ENCODE measurements at places on chromosomes 13 and 19.

DNA sequence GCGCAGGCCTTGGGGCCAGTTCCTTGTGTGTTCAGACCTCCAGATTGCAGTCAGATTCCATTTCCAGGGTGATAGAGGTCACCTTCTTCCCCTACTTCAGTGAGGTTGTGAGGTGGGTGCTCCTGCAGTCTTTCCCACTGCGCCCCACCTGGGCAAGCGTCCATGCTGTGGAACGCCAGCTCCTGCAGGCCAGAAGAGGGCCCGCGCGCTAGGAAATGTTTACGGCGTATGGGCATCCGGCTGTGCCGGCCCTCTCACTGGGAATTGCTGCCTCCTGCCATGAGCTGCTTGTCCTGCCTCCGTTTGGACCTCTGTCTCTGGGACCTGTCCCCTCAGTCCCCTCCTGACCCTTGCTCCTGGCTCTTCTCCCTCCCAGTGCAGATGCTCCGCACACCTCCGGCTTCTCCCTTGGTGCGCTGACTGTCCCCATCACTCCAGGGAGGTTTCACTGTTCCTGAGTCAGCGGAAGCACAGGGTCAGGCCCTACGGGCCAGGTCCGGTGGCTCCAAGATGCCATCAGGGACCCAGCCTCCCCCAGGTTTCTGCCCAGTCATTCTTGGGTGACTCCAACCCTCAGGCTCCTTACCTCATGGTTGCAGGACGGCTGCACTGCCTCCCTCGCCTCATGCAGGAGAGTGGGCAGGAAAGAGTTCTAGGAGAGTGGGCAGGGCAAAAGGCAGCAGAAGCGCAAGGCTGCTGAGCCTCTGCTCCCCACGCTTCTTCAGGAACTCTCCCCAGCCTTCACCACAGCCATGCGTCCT, 56.6 kb downstream of the SMARCA4 start:
- no peak for DNase-seq

DNA sequence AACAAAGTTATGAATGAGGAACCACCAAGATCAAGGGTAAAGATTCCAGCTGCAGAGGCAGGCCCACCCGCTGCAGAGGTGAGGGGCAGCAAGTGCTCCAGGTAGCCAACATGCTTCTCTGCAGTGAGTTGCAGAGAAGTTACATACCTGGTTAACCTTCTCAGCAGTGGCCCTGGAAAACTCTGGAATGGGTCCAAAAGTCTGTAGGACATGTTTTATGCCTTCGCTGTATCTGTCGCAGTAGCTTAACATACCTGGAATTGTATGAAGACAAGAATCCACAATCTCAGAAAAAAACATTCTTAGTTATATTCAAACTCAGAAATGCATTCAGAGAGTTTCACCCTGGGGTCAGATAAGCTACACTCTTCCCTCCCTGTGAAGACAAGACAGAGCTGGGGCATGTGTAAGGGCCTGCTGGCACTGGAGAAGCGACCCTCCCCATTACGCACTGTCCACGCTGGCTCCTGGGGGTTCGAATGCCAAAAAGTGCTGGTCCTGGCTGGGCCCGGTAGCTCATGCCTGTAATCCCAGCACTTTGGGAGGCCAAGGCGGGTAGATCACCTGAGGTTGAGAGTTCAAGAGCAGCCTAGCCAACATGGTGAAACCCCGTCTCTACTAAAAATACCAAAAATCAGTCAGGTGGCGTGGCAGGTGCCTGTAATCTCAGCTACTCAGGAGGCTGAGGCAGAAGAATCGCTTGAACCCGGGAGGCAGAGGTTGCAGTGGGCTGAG, 121.0 kb downstream of the CRYL1 start:
- DNase-seq = no peak

DNA sequence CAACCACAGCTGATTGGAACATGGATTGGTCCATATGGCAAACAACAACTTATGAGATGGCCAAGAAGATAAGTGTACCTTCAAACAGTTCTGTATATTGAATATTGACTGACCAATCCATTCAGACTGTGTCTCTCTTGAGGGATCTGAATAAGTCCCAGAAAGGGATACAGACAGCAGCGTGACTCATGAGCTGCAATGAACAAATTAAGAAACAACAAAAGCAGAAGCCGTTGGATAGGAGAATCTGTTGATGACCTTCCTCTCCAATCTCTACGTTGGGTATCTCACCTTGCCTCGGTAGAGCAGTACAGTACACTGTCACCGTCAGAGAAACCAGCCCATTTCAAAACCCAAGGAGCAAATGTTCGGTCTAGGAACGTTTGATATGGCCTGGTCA, 21.3 kb downstream of the MBD3L2B start:
- no peak for DNase-seq

- no peak for DNase-seq
These were observed 71.7 kb upstream of the SOX21 start for GRCh38 chr13:94784066-94784465.

- no peak for DNase-seq
These were observed 434.3 kb downstream of the EFNB2 start for GRCh38 chr13:106101201-106101600.

DNA sequence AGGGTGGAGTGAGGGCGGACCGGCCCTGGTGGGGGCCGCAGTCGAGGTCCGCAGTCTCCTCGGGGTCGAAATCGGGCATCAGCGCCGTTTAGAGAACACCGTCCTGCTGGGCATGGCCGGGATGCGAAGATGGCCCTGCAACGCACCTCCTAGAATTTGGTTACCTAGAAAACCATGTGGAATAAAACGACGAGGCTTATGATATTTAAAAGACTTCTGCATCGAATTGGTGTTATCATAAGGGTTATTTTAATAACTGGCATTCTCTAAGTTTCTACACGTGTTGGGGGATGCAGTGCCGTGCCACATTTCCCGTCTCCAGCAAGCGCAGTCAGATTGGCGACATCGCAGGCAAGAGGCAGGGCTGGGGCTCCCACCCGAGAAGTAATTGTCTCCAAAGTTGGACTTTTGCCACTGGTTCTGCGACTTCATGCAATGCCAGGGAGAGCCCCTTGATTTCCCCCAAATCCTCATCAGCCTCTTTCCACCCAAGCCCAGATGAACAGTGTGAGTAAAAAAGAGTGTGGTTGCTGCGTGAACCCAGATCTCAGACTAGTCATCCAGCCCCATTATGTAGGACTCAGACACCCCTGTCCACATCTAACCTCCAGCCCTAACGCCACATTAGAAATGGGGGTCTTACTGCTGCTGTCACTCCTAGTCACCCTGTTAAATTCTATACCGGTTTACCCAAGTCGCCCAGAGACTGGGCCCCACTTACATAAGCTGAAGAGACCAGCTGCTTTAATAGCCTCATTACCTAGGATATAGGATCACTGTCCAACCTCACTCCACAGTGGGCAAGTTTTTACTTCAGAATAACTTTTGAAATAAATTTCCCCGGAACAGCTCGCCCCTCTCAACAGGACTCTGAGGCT, 571 bp upstream of the DHRS12 start:
- DNase-seq = no peak

DNA sequence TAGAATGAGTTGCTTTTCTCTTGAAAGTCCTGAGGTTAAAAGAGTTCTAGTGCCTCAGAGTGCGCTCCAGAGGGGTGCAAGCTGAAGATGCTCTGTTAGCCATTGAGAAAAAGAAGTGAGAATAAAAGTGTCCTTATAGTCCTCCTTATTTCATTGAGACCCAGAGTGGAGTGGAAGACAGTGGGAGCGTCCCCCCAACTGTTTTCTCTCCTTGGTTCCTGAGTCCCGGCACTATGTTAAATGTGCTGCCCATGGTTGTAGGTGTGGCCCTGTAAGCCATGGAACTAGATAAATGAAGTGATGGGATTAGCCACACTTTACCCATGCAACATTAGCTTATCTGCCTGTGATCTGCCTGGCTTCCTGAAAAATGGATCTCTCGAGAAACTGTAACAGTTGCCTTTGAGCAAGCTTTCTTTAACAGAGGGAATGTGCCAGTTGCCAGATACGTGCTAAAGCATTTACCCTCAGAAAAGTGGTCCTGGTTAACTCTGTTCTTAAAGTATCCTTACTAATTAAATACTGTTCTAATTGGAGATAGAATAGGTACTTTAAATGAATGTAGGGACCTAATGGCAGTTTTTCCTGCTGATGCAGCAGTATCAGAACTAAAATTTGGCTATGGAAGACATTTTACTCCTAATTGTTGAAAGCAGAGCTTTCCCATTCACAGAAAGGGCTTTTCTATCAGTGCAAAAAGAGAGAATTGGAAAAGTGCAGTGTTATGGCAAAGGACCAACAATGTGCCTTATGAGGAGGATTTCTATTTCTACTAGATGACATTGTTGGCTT, 21.4 kb upstream of the PSG9 start:
- DNase-seq = peak; percentile 50

- DNase-seq = no peak
These were observed 8.4 kb upstream of the HTR2A start for GRCh38 chr13:46905249-46905648.

GRCh38 chr19:14411161-14411937, 7.8 kb downstream of the DDX39A start:
- no peak for DNase-seq

- DNase-seq = no peak
These were observed 1644.1 kb downstream of the SLITRK5 start for GRCh38 chr13:89315287-89315686.

GRCh38 chr13:91017669-91018053, 329.8 kb upstream of the MIR17HG start:
- no peak for DNase-seq

DNA sequence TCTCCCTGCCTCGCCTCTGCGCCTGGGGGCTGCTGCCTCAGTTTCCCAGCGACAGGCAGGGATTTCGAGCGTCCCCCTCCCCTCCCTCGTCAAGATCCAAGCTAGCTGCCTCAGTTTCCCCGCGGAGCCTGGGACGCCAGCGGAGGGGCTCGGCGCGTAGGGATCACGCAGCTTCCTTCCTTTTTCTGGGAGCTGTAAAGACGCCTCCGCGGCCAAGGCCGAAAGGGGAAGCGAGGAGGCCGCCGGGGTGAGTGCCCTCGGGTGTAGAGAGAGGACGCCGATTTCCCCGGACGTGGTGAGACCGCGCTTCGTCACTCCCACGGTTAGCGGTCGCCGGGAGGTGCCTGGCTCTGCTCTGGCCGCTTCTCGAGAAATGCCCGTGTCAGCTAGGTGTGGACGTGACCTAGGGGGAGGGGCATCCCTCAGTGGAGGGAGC, 722 bp upstream of the ICAM1 start:
- DNase-seq = no peak

DNA sequence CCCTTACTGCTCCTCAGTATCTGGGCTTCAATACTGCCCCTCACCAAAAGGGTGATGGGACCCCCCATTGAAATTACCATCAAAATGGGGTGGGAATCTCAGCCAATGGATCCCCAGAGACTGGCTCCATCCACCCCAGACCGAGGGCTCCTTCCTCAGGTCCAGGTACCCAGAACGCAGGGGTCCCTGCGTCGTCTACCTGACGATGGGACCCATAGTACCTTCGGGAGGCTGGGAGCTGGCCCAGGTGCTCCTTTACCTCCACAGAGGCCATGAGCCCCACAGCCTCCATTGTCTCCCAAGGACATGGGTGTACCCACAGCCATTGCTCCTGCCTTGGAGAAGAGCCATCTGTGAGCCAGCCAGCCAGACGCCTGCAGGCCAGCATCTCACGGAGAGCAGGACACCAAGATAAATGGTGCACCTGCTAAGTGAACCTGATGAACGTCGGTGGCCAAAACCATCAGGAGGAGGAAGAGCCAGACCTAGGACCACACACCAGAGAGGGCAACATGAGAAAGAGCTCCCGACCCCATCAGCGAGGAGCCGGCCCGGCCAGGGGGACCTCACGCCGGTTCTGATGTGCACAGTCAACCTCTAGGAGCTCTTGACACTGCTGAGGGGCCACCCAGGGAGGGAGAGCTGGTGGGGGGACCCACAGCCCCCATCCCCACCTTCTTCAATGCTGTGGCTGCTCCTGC, 156.8 kb upstream of the SOX1 start:
- peak; percentile 90 for DNase-seq

DNA sequence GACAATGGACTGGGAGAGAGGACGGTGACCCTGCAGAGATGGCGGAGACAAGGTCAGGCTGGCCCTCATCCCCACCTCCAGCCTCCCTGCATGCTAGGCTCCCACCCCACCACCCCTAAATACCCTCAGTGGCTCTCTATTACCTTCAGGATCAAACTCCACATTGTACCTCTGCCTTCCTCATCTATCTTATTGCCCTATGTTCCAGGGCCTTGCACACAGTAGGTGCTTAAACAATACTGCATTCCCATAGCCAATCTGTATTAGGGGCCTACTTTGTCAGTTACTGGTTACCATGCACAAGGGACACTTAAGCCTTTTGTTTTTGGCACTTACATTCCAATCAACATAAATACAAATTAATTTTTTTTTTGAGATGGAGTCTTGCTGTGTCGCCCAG, 6.5 kb downstream of the PALM3 start:
- no peak for DNase-seq

DNA sequence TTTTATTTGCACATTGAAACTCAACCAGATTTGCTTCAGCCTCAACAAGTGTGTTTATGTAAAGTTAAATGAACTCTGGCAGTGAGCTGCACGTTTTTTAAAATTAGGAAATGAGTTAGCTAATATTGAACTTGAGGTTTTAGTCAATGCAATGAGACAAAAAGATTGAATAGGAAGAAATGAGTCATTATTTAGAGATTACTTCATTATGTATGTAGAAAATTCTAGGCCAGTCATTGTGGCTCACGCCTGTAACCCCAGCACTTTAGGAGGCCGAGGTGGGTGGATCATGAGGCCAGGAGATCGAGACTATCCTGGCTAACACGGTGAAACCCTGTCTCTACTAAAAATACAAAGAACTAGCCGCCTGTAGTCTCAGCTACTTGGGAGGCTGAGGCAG, 22.8 kb upstream of the CD70 start:
- DNase-seq = no peak

GRCh38 chr13:36629057-36629385, 44.8 kb upstream of the SERTM1 start:
- DNase-seq = no peak

All from esophagus muscularis mucosa (tissue), 4 donors.